PC-3 (cell line): ENCODE measurements at places on chromosomes 2 and 18. TPM values are rescaled to one million over a fixed set of nuclear protein-coding genes. Genes with fewer than 3 reads are reported as not detected.

KHK gene
- 10.6 and 11.0 TPM in 2 replicates for total RNA-seq

NT5DC4 gene
- total RNA-seq = 0.04 TPM in 1 of 2 replicates, not detected in the other

DNA sequence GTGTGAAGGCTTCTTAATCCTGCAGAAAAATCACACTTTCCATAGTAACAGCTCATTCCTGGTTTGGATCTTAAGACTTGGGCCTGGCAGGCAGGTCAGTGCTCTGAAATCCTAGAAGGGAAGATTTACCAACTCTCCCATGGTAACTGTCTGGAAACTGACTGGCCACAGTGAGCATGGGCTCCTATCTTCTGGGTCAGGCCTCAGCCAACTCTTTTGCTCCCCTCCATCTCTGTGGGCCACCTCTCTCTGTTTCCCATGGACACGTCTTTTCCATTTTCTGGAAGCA lies 86.7 kb downstream of the ACAA2 start:
- DNase-seq = no peak

- DNase-seq = no peak
These were observed 60.2 kb downstream of the CHRNA1 start for GRCh38 chr2:174704061-174704460.

DNA sequence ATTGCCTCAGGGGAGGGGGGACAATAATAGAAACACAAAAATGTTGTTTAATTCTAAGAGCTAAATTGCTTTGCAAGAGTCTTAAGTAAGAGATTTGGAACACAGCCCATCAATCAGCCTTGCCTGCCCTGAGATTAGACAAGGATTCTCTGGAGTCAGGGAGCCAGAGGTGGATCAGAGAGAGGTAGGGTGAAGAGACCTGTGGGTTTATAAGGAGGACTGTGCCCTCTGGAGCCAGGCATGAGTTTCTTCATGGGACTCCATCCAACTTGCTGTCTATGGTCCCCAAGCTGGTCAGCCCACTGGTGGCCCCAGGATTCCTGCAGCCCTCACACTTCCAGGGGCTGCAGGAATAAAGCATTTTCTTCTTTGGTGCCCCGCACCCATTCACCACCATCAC lies 139.3 kb downstream of the ALK start:
- DNase-seq = no peak

GRCh38 chr2:174247474-174248186 lies 702 bp downstream of the OLA1 start:
- DNase-seq = peak; percentile 27
